ENCODE measurements at places on chromosomes 1 and 21.

GRCh38 chr1:192448026-192448578 lies 127.5 kb upstream of the RGS1 start:
- no peak for DNase-seq

DNA sequence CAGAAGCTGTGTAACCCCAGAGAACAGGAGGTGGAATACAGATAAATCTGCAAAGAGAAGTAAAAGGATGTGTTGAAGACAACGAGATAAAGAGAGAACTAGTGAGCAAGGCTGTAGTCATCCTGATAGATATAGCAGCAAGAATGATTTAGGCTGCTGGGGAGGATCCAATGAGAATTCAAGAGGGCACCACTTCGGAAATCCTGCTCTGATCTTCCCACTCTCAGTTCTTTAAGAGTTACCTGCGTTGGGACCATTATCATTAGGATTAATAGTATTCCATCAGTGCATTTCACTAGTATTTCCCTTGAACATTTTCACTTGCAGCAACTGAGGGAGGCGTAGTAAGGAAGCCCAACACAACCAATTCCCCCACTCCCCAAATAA lies at the start of gene BRINP3:
Gene BRINP3 (minus strand): TSS at position 103 of the 387 bp plus-strand sequence.
- no peak for DNase-seq

GRCh38 chr1:23598424-23598823 lies 39.1 kb upstream of the ID3 start:
- DNase-seq = no peak

- no peak for DNase-seq
Measured at GRCh38 chr1:15282810-15283474, 35.9 kb downstream of the FHAD1 start.

DNA sequence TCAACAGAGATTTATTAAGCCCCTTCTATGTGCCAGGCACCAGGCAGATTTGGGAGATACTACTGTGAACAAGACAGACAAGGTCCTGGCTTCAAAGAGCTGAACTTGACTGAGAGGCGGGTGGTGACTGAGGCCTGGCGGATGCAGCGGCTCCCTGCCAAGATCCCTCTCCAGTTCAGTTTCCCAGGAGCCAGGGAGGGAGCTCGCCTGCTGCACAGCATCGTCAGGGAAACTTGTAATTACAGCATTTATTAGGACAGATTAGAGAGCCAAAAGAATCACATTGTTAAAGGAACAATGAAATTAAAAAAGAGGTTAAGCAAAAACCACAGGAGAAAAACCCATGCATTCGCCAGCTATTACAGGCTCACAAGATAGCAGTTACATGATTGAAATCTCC lies 55.3 kb downstream of the ETS2 start:
- no peak for DNase-seq

- peak; percentile 52 for DNase-seq
Measured at GRCh38 chr1:54121482-54122134, 31.2 kb downstream of the CDCP2 start.

GRCh38 chr1:236938760-236939159 lies 65.5 kb downstream of the MT1HL1 start:
- no peak for DNase-seq
